ENCODE measurements at places on chromosomes 5 and 9.

- no peak for DNase-seq
Observed at GRCh38 chr9:82130331-82131042, 141.9 kb downstream of the SPATA31D1 start.

GRCh38 chr9:116697362-116697761 lies 10.3 kb downstream of the TRIM32 start:
- DNase-seq: no peak

GRCh38 chr5:38079620-38080402 lies 178.5 kb upstream of the EGFLAM start:
- DNase-seq: no peak

DNA sequence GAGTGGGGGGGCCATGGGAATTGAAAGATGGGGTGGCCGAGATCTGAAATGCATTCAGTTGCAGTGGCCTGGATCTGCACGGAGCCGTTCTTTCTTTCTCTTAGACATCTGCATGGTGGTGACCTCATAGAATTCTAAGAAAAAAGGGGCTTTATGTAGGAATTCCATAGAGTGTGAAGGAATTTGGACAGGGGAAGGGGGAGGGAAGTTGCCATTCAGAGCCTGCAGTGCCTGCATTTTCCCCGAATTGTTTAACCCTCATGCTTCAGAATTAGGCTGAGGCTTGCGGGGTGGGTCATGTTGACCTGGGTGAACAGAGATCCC lies 4.9 kb downstream of the NEK6 start:
- no peak for DNase-seq

DNA sequence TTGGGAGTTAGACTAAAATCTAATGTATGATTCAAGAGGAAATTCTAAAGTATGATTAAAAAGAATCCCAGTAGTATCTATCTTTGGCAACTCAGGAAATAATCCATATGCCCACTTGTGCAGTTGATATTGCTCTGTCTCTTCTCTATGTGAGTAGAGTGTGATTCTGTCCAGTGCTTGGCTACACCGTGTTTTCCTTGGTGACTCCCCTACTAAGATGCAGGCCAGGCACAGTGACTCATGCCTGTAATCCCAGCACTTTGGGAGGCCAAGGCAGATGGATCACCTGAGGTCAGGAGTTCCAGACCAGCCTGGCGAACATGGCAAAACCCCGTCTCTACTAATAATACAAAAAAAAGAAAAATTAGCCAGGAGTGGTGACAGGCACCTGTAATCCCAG lies 495.4 kb downstream of the MAT2B start:
- no peak for DNase-seq
